Right atrium auricular region (tissue), 2 donors: ENCODE measurements at places on chromosomes 12 and 14. TPM values are rescaled to one million over a fixed set of nuclear protein-coding genes. Genes with fewer than 3 reads are reported as not detected.

DNA sequence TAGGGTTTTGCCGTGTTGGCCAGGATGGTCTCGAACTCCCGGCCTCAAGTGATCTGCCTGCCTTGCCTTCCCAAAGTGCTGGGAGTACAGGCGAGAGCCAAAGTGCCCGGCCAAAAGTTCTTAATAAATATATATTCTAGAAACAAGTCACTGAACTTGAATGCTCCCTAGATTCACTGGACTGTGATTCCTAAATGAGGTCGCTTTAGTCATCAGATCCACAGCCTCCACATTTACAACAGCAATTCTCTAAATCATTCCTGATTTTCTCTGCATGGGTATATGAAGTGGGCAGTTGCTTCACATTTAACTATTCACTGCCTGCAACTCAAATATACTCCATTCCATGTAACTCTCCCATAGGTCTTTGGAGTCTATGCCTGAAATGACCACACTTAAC, 813.0 kb downstream of the GALC start:
- H3K4me3 ChIP-seq = no peak overlapping the region
- no peaks in the 10 kb centered on the region for H3K27me3 ChIP-seq
- H3K36me3 ChIP-seq = no peaks in the 10 kb centered on the region
- H3K4me1 ChIP-seq = no peaks in the 10 kb centered on the region
- no peak overlapping the region for H3K27ac ChIP-seq

- H3K4me3 ChIP-seq = no peak overlapping the region
- no peak for DNase-seq
- H3K4me1 ChIP-seq = peaks cover 14% of the 10 kb centered on the region
- no peaks in the 10 kb centered on the region for H3K27me3 ChIP-seq
Measured at GRCh38 chr12:50562520-50563433, 58.0 kb downstream of the DIP2B start.

The DIP2B gene
- 15.2 TPM for total RNA-seq

The COCH gene
- total RNA-seq = 0.47 TPM

DNA sequence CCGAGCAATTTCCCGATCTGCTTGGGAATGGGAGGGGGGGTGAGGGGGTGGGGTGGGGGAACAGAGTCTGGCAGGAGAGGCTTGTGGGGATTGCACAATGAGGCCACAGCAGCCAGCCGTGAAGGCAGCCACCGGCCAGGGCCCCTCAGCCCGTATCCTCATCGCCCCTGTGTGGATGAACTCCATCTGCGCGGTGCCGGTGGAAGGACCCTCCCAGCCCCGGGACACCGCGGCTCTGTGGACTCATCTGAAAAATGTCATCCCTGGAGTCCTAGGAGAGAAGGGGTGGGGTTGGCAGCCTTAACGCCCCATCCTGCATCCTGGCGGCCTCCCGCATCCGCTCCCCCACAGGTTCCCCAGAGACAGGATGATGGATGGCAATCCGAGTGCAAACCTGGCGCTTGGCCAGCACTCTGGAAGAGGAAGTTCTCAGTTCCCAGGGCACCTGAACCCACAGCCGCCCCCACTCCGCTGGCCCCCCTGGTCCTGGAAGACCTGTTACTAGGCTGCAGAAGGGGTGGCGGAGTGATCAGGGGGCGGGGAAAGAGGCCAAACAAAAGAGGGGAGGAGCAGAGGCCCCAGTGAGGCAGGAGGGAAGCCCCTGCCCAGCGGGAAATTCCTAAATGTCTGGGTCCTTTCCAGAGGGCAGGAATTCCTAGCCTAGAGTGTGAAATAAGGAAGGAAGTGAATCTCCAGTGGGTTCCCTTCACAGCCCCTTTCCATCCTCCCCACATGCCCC, 1.2 kb upstream of the TNFAIP2 start:
- peak overlapping the region; percentile 92 for H3K27ac ChIP-seq
- H3K4me1 ChIP-seq = peaks cover 83% of the 10 kb centered on the region
- H3K4me3 ChIP-seq = peak overlapping the region; percentile 84
- DNase-seq = peak; percentile 95

GRCh38 chr12:118307069-118307954, 65.4 kb downstream of the TAOK3 start:
- H3K27me3 ChIP-seq = no peaks in the 10 kb centered on the region
- DNase-seq = no peak
- peak overlapping the region; percentile 54 for H3K27ac ChIP-seq
- no peaks in the 10 kb centered on the region for H3K4me1 ChIP-seq

GRCh38 chr14:90416720-90417119, 19.9 kb downstream of the CALM1 start:
- H3K4me1 ChIP-seq = no peaks in the 10 kb centered on the region
- no peak for DNase-seq
- H3K36me3 ChIP-seq = no peaks in the 10 kb centered on the region
- H3K27ac ChIP-seq = no peak overlapping the region
- H3K27me3 ChIP-seq = no peaks in the 10 kb centered on the region

DNA sequence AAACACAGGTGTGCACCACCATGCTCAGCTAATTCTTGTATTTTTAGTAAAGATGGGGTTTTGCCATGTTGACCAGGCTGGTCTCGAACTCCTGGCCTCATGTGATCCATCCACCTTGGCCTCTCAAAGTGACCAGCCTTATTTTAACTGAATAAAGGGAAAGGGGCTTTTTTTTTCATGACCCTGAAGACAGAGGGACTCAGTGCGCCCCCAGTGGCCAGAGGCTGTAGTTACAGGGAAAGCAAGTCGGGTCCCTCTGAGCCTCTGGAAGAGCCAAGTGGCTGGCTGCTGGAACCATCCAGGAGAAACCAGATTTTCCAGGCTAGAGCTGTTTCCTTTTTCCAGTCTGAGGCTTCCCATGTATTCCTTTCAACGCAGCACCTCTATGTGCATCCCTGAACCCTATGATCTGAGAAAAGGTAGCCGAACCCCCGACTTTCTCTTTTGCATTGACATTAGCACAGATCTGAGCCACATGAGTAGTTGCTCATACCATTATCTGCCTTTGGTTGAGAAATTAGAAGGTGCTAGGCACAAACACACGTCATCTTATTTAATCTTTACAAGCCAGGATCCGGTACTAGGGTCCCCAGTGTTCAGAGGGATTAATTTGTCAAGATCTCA, 342.7 kb downstream of the CACNA1C start:
- no peak for DNase-seq
- no peak overlapping the region for H3K4me3 ChIP-seq
- H3K36me3 ChIP-seq = no peaks in the 10 kb centered on the region
- peak overlapping the region; percentile 44 for H3K27ac ChIP-seq
- no peaks in the 10 kb centered on the region for H3K27me3 ChIP-seq
- peaks cover 36% of the 10 kb centered on the region for H3K4me1 ChIP-seq

GRCh38 chr14:69633238-69633637, 21.8 kb downstream of the SUSD6 start:
- H3K36me3 ChIP-seq = no peaks in the 10 kb centered on the region
- no peak overlapping the region for H3K4me3 ChIP-seq
- no peaks in the 10 kb centered on the region for H3K4me1 ChIP-seq
- no peak overlapping the region for H3K27ac ChIP-seq

GRCh38 chr14:99758872-99759545, 34.2 kb upstream of the EML1 start:
- H3K4me3 ChIP-seq = no peak overlapping the region
- H3K4me1 ChIP-seq = peaks cover 45% of the 10 kb centered on the region
- no peak overlapping the region for H3K27ac ChIP-seq
- no peaks in the 10 kb centered on the region for H3K36me3 ChIP-seq
- no peak for DNase-seq
- no peaks in the 10 kb centered on the region for H3K27me3 ChIP-seq

DNA sequence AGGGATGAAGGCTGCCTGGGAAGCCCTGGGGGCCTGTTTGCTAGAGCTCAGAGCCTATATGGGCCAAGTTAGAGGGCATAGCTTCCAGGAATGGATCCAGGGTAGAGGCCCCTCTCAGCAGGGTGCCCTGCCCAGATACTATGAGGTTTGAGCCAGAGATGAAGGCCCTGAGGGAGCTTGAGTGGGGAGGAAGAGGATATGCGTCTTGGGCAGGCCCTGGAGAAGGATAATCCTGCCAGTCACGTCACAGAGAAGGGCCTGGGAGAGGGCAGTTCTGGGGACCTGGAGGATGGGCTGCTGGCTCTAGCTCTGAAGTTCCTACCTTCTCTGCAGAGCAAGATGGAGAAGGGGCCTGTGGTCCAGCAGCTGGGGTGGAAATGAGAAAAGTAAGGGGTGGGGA, 5.9 kb upstream of the CACNB3 start:
- H3K27me3 ChIP-seq = no peaks in the 10 kb centered on the region
- H3K27ac ChIP-seq = no peak overlapping the region
- no peaks in the 10 kb centered on the region for H3K36me3 ChIP-seq
- H3K4me1 ChIP-seq = no peaks in the 10 kb centered on the region
- no peak overlapping the region for H3K4me3 ChIP-seq

The PFKM gene
- total RNA-seq = 193 TPM

- no peak overlapping the region for H3K27ac ChIP-seq
- DNase-seq = no peak
- H3K4me3 ChIP-seq = no peak overlapping the region
- no peaks in the 10 kb centered on the region for H3K36me3 ChIP-seq
- H3K4me1 ChIP-seq = no peaks in the 10 kb centered on the region
Measured at GRCh38 chr14:71856199-71856919, 75.9 kb upstream of the RGS6 start.

GRCh38 chr14:103533137-103533998, 4.4 kb downstream of the TRMT61A start:
- H3K27me3 ChIP-seq = no peaks in the 10 kb centered on the region
- H3K4me3 ChIP-seq = no peak overlapping the region
- DNase-seq = no peak
- H3K4me1 ChIP-seq = no peaks in the 10 kb centered on the region

- peaks cover 51% of the 10 kb centered on the region for H3K36me3 ChIP-seq
- H3K4me3 ChIP-seq = peak overlapping the region; percentile 74
- peaks cover 55% of the 10 kb centered on the region for H3K4me1 ChIP-seq
- peak overlapping the region; percentile 99 for H3K27ac ChIP-seq
- H3K27me3 ChIP-seq = no peaks in the 10 kb centered on the region
Measured at GRCh38 chr14:23093991-23094665, 808 bp downstream of the ACIN1 start.

DNA sequence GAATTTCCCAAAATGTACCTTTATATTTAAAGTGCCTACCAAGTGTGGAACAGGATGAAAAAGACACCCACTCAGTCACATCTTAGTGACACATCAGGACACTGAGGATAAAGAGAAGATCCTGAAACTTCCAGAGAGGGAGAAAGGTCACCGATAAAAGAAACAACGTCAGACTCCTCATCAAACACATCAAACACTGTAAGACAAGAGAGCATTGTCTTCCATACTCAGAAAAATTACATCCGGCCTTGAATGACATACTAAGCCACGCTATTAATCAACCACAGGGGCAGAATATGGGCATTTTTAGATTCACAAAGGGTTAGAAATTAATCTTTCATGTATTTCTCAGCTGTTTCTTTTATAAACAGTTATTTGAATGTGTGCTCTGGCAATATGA, 490.3 kb downstream of the APAF1 start:
- H3K27me3 ChIP-seq = no peaks in the 10 kb centered on the region
- H3K4me3 ChIP-seq = no peak overlapping the region
- H3K4me1 ChIP-seq = no peaks in the 10 kb centered on the region
- no peak for DNase-seq
- no peaks in the 10 kb centered on the region for H3K36me3 ChIP-seq

GRCh38 chr14:34628681-34629135, 1.2 kb downstream of the SNX6 start:
- peaks cover 7% of the 10 kb centered on the region for H3K36me3 ChIP-seq
- H3K4me1 ChIP-seq = peaks cover 14% of the 10 kb centered on the region
- peak overlapping the region; percentile 95 for H3K27ac ChIP-seq
- no peak for DNase-seq
- H3K4me3 ChIP-seq = peak overlapping the region; percentile 90

The PKP2 gene
- 195 TPM for total RNA-seq

DNA sequence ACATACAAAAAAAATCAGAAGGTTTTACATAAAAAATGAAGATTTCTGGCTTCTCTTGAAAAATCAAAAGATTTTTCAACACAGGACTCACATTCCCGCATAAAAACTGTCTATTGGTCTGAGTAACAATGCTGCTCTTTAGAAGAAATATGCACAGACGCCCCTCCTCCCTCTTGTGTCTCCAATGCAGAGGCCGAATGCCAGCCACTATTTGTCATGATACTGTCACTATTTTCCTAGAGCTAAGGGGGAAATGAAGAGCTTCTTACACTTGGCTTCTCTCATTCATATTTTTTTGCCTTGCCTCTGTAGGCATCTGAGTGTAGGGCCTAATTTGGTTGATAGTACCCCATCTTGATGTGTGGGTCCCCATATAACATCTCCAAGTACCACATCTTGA, 98.0 kb downstream of the BBS10 start:
- DNase-seq = no peak
- H3K4me3 ChIP-seq = no peak overlapping the region
- no peaks in the 10 kb centered on the region for H3K27me3 ChIP-seq
- H3K36me3 ChIP-seq = no peaks in the 10 kb centered on the region

DNA sequence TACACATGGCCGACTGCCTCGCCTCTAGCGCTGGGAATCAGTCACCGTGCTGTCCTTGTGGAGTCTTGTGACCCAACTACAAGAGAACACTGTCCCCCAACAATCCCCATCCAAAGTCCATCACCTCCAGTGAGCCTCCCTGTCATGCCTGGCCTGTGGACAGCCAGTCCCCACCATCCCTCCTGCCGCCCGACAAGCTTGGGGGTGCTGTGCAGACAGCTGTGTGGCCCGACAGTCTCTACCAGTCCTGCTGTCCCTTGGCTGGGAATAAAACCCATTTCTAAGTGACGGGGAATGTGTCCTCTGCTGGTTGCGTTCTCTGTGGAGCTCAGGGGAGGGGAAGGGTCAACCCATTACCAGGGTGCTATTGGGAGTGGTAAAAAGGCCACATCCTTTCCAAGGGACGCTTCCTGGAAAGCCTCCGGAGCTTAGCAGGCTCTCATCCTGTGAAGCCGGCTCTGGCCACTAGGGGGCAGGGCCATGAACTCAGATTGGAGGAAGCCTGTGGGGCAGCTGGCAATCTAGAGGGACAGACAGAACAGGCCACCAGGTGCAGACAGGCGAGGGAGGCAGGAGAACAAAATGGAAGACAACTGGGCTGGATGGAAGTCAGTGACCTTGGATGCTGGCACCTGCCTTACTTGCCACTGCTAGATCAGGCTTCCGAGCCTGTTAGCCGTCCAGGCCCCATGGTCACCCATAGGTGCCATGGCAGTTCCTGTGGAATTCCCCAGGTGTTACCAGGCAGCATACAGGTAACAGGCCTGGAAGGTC, 12.0 kb upstream of the BLTP3B start:
- H3K4me1 ChIP-seq = no peaks in the 10 kb centered on the region
- no peak overlapping the region for H3K4me3 ChIP-seq
- H3K36me3 ChIP-seq = no peaks in the 10 kb centered on the region
- H3K27me3 ChIP-seq = no peaks in the 10 kb centered on the region

The CLEC2A gene
- not detected for total RNA-seq

The COX14 gene
- total RNA-seq = 139 TPM
